ENCODE measurements at places on chromosomes 2 and 18.
A peak's percentile ranks its signal among the peaks of the same experiment; 100 is the strongest.

- DNase-seq: no peak
These were observed 285.3 kb upstream of the CCDC68 start for GRCh38 chr18:55244546-55244945.

DNA sequence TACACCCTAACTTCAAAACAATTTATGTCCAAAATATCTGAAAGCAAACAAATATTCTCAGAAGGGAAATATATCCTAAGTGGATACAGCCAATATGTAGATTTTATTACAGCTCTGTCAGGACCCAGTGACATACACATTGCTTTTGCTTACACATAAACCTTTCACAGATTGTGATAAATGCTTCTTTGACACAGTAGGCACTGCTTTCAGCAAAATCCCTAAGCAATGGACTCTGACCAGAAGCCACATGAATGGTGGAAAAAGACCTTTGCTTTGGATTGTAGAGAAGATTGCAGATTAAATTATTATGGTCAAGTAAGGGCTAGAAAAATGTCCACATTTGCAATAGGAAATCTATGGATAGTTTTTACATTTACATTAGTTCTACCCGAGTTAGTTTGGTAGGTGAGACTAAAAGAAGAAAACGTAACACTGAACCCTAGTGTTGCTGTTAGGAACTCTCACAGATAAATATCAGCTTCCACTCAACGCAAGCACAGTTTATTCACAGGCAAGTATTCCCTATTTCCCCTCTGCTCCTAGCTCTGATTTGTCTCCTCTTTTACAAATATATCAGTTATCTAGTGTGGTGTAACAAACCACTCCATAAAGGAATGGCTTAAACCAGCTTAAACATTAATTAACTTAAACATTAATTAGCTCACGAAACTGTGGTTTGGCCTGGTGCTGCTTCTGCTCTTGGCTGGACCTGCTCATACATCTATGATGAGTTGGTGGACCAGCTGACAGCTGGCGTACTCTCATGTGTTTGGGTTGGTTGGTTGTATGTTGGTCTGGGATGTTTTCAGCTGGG is 23.6 kb upstream of the SERPINE2 start:
- DNase-seq: no peak

GRCh38 chr18:42872838-42873237 is 242.6 kb downstream of the RIT2 start:
- no peak for DNase-seq

DNA sequence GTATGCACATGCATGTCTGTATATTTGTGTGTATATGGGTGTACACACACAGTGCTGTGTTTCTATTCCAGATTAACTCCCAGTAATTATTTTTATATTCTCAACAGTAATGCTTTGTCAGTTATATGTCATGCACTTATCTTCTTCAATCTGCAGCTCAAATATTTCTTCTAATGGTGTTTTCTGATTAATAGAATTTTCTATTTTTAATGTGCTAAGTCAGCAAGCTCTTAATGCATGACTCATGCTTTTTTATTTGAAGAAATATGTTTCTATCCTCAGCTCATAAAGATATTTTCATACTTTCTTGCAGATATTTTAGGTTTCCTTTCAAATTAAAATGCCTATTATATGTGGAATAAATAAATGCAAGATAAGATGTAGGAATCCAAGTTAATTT is 59.7 kb upstream of the TMEM18 start:
- no peak for DNase-seq

- peak; percentile 62 for DNase-seq
These were observed 13.0 kb downstream of the IMPA2 start for GRCh38 chr18:11994336-11994702.

DNA sequence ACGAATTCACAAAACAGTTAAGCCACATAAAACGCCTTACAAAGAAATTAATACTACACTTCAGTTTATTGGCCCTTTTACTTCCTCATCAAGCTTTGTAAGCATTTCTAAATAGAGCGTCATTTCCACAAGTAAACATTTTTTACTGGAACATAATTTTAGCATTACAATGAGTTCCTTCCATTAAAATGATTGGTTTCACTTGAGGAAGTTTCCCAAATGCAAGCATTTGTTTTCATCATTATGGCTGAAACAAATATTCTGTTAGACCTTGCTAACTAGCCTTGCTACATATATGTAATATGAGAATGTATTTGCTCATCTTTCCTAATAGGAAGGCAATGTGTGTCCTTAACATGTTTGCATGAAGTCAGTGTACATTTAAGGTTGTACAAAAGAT is 579.1 kb downstream of the IRS1 start:
- DNase-seq: no peak

DNA sequence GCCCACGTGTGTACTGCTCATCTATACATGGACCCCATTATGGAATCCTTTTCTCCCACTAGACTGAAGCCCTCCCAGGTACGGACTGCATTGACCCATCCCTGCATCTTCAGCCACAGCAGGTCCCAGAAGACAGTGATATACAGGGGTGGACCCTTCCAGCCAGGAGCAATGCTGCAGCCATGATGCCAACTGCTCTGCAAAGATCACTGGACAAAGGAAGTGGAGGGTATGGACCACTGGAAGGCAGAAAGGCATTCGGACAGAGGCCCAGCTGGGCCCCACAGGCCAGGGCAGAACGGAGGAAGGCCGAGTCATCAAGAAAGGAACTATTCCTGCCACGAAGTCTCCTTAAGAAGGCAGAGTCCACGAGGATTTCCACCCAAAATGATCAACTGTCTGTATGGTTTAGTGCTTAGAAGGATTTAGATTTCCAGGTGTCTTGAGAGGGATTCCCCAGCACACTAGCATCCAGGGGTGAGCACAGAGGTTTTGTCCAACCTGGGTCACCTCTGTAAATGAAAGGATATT is 93.4 kb downstream of the TWIST2 start:
- no peak for DNase-seq

- no peak for DNase-seq
These were observed 48.2 kb downstream of the FBXO48 start for GRCh38 chr2:68418855-68419254.

- no peak for DNase-seq
These were observed 1201.0 kb downstream of the LRP1B start for GRCh38 chr2:140929849-140930248.

GRCh38 chr18:61606759-61607158 is 273.5 kb downstream of the CDH20 start:
- DNase-seq: peak; percentile 44

DNA sequence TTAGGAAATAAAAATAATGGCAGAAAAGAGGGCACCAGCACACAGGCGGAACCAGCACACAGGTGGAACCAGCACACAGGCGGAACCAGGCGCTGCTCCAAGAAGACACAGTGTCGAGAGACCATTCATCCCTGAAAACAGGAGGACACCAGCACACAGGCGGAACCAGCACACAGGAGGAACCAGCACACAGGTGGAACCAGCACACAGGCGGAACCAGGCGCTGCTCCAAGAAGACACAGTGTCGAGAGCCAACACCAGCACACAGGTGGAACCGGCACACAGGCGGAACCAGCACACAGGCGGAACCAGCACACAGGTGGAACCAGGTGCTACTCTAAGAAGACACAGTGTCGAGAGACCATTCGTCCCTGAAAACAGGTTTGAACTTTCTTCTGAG is 115.5 kb upstream of the TMEM18 start:
- no peak for DNase-seq

DNA sequence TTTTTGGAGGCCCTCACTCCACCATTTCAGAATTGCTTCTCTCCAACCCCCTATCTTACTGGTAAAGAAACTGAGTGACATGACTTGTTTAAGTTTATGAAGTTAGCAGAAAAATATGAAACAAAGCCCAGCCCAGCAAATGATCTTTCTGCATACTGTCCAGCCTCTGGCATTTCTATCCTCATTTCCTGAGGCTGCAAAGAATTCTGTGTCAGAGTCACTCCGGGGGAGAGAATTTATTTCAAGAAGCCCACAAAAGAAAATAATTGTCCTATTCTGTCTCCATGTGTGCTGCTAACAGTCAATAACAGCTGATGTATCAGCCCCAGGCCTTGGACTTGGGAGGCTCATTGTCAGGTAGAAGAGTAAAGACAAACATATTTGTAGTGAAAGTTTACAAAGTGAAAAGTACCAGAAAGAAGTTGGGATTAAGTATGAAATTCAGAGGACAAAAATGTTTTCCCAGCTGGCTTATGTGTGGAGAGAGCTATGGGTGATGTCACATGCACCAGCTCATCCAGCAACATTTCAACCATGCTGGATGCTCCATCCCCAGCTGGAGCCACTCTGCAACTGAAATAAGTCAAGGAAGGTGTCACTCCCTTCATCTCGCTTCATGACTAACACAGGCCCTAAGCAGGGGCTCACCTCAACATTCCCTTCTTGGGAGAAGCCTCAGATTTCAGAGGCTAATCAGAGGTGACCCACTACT is 42.3 kb downstream of the TRABD2A start:
- no peak for DNase-seq

DNA sequence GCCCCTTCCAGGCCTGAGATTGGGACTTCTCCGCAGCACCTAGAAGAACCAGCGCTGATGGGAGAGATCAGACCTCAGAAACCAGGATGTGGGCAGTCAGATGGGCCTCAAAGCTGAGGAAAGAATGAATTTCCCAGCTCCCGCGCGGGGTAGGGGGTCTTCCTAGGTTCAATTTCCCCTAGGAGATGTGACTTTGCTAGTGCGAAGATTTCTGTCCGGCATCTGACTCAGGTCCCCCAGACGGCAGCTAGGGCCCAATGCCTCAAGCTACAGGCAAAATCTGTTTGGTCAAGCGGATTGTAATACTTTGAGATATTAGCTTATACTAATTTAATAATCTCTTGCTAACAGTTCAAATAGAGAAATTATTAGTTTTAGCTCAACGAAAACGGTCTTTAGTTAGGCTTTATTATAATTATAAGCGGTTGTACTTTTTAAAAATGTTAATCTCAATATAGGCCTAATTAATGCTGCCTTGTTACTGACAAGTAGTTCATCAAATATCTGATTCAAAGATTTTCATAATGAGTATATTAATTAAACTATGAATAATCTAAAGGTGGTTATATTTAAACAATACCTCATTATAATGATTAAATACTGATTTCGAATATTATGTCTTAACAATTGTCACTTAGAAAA is 5.8 kb downstream of the DLX1 start:
- DNase-seq: no peak

DNA sequence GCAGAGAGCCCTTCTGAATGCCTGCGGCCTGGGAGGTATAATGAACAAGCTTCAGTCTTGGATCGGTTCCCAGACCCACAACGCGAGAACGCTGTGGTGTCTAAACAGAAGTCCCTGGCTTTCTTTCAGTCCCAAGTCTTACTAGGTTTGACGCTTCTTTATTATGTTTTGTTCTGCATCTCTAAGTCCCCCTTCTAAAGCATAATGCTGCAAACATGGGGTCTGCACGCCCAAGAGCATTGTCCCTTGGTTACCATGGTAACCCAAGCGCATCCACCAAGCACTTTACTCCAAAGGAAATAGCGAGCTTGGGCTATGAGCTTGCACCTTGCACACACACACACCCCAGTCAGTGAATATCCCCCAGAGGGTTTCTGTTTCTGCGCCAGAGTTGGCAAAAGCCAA is 193.7 kb downstream of the INO80D start:
- no peak for DNase-seq

- no peak for DNase-seq
These were observed 7.6 kb downstream of the COX5B start for GRCh38 chr2:97653473-97653872.

- DNase-seq: no peak
These were observed 229.0 kb downstream of the MGAT5 start for GRCh38 chr2:134482766-134483340.

- DNase-seq: no peak
These were observed 38.2 kb downstream of the CDC42EP3 start for GRCh38 chr2:37633234-37633633.

- no peak for DNase-seq
These were observed 40.7 kb downstream of the ARHGAP25 start for GRCh38 chr2:68775272-68775842.

DNA sequence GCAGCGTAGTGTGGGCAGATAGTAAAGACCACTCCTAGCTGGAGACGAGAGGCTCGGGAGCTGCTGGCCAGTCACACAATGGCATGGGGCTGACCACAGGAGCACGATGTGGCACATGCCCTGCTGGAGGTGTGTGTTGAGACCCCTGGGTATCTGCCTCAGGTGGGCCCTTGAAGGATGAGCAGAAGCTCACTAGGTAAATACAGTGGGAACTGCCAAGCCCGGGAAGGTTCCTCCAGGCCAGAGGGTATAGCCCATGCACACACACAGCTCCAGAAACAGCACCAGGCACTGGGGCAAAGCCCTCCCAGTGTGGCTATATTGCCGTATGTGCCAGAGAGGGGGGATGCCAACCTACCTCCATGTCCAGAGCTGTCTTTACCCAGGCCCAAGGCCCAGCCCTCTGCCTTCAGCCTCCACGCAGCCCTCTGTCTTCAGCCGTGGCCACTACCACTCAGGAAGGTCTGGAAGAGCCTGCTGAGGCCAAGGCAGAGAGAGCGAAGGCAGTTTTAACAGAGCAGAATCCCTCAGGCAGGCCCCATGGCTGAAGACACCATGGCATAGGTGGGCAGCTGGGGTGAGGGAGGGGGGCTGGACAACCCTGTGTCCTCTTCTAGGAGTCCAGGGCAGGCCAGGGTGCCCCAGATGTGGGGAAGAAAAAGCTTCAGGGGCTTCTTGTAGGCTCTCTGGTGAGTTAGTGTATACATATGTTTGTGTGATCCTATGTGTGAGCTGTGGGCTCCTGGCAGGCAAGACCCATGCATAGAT is 7.0 kb upstream of the ARID5A start:
- DNase-seq: no peak

GRCh38 chr2:240437551-240437860 is 2.0 kb downstream of the GPC1 start:
- DNase-seq: no peak

DNA sequence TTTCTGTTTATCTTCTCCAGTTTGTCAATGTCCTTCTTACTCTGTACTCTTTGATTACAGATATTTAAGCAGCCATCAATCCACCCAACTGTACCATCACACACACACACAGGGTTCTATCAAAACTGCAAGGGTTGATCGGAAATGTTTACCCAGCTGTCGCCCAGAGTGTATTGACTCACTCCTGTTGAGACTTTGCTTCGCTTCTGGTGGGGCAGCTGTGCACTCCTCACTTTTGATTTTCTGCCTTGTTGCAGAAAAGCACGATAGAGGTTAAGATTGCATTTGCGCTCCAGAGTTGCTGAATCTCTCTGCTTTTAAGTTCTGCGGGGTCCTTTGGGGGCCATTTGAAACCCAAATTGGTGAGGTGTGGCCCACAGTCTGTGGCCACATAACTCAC is 216.2 kb downstream of the SETBP1 start:
- no peak for DNase-seq
